ENCODE measurements at places on chromosomes 4 and X. TPM values are rescaled to one million over a fixed set of nuclear protein-coding genes. Genes with fewer than 3 reads are reported as not detected.

Gene CT55
- total RNA-seq = not detected

Gene LNX1
- total RNA-seq = 25.6 TPM

DNA sequence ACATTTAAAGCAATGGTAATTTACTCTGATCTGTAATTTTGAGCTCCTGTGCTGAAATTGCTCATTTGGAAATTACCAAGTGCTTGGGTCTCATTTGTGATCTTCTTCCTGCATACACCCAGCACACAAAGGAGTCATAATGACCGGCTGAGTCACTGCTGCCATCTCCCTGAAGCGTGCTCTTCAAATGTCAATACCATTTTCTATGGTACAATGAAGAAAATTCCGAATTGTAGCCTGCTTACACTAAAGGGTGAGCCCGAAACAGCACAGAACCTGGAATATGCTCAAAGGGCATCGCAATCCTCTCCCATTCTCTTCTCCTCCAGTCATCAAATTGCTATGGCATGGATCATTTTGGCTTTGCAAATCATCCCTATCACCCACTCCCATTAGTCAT, 140.5 kb downstream of the GRIA3 start:
- no peak overlapping the region for H3K27ac ChIP-seq
- H3K4me3 ChIP-seq = no peak overlapping the region
- no peaks in the 10 kb centered on the region for H3K27me3 ChIP-seq
- DNase-seq = no peak
- no peaks in the 10 kb centered on the region for H3K4me1 ChIP-seq

GRCh38 chrX:7062903-7063302, 84.6 kb upstream of the STS start:
- DNase-seq = no peak
- no peak overlapping the region for H3K27ac ChIP-seq
- H3K4me1 ChIP-seq = no peaks in the 10 kb centered on the region
- no peaks in the 10 kb centered on the region for H3K27me3 ChIP-seq
- no peaks in the 10 kb centered on the region for H3K36me3 ChIP-seq

DNA sequence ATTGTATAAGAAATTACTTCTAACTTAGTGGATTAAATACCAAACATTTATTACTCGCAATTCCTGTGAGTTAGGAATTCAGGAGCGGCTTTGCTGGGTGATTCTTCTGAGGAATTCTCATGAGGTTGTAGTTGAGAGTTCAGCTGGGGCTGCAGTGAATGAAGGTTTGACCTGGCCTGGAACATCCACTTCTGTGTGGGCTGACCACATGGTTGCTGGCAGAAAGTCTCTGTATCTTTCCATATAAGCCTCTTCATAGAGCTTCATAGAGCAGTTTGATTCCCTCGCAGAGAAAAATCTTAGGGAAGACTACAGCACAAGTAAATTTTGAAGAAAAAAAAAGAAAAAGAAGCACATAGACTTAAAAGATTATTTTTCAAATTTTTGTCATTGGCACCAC, 339.7 kb upstream of the NWD2 start:
- no peaks in the 10 kb centered on the region for H3K27me3 ChIP-seq
- no peaks in the 10 kb centered on the region for H3K4me1 ChIP-seq
- DNase-seq = no peak
- no peaks in the 10 kb centered on the region for H3K36me3 ChIP-seq
- H3K4me3 ChIP-seq = no peak overlapping the region
- no peak overlapping the region for H3K27ac ChIP-seq
